ENCODE measurements at places on chromosomes 2 and 18. TPM values are rescaled to one million over a fixed set of nuclear protein-coding genes. Genes with fewer than 3 reads are reported as not detected.

Gene RASGRP3
- total RNA-seq: 0.07 TPM

Gene GATA6
- not detected for total RNA-seq

Gene PGAP1
- 45.1 TPM for total RNA-seq

Gene STEAP3
- 0.73 TPM for total RNA-seq

Gene ALPP
- total RNA-seq: not detected

Gene NRP2
- total RNA-seq: 90.3 TPM

GRCh38 chr18:2570772-2571199 lies 519 bp downstream of the METTL4 start:
- H3K4me3 ChIP-seq: peak overlapping the region; percentile 96
- peaks cover 3% of the 10 kb centered on the region for H3K36me3 ChIP-seq
- H3K27me3 ChIP-seq: no peaks in the 10 kb centered on the region
- H3K4me1 ChIP-seq: peaks cover 31% of the 10 kb centered on the region

DNA sequence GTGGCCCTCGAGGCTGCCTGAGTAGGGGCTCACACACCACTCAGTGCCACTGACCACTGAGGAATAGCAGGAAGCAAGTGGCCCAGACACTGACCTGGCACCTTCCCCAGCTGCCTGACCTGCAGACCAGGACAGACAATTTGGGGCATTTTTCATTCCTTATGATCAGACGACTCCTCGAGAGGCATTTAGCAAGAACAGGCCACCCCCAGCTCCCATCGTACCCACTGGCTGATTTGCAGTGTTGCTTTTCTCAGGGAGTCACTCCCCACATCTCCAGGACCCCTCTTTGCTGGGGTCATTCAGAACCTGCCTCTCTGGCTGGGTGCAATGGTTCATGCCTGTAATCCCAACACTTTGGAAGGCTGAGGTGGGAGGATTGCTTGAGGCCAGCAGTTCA lies 185.7 kb downstream of the HAUS1 start:
- H3K27ac ChIP-seq: no peak overlapping the region
- peaks cover 17% of the 10 kb centered on the region for H3K4me1 ChIP-seq
- no peak overlapping the region for H3K4me3 ChIP-seq
- H3K27me3 ChIP-seq: peaks cover 3% of the 10 kb centered on the region

GRCh38 chr2:221997100-221997499 lies 301.7 kb downstream of the PAX3 start:
- no peaks in the 10 kb centered on the region for H3K27me3 ChIP-seq
- no peak overlapping the region for H3K4me3 ChIP-seq

DNA sequence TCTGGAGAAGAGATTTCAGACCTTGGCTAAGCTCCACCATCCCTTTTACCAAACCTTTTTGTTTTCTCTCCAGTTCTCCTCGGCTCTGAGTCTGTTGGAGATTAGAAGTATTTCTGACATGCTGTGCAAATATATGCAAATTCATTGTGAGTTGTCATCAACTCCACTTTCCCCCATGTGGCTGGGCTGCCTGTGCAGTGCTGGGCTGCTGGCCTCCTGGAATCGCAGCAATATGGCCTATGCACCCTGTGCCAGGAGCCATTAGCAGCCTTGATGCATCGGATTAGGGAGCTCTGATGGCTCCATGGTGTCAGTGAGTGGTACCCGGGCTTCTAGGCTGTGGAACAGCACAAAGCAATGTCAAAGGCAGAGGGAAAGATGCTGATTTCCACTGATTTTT lies 80.0 kb downstream of the GPR39 start:
- H3K27ac ChIP-seq: no peak overlapping the region
- H3K4me3 ChIP-seq: no peak overlapping the region
- H3K4me1 ChIP-seq: no peaks in the 10 kb centered on the region

- no peak for DNase-seq
- no peak overlapping the region for H3K27ac ChIP-seq
- H3K4me1 ChIP-seq: no peaks in the 10 kb centered on the region
- no peaks in the 10 kb centered on the region for H3K36me3 ChIP-seq
- no peaks in the 10 kb centered on the region for H3K27me3 ChIP-seq
Observed at GRCh38 chr2:110777531-110778311, 45.3 kb downstream of the ACOXL start.

GRCh38 chr2:190254063-190254850 lies 65.4 kb downstream of the HIBCH start:
- no peaks in the 10 kb centered on the region for H3K4me1 ChIP-seq
- H3K4me3 ChIP-seq: no peak overlapping the region
- H3K27me3 ChIP-seq: no peaks in the 10 kb centered on the region
- H3K36me3 ChIP-seq: peaks cover 19% of the 10 kb centered on the region
- no peak overlapping the region for H3K27ac ChIP-seq

- peaks cover 10% of the 10 kb centered on the region for H3K36me3 ChIP-seq
- H3K27me3 ChIP-seq: no peaks in the 10 kb centered on the region
- DNase-seq: no peak
- H3K4me1 ChIP-seq: no peaks in the 10 kb centered on the region
- no peak overlapping the region for H3K4me3 ChIP-seq
Observed at GRCh38 chr18:9944805-9945204, 31.0 kb downstream of the VAPA start.
